ENCODE measurements at places on chromosomes 5 and 9.

DNA sequence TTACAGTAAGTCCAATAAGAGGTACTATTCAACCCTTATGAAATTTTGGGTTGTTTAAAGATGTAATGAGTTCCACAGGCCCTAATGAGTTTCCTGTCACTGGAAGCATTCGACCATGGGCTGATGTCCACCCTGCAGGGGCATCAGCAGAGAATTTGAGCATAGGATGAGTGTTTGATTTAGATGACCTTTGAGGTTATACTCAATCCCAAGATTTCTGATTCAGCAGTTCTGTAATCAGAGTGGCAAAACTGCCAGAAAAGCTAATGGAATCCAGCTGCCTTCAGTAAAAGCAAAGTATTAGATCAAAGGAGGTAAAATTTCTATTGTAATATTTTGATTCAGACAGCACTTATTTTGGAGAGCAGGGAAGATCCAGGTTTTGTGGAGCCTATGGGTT lies 68.3 kb downstream of the COX7C start:
- DNase-seq: no peak

GRCh38 chr5:126354012-126354857 lies 69.0 kb upstream of the GRAMD2B start:
- peak; percentile 8 for DNase-seq

GRCh38 chr5:154868702-154869101 lies 10.3 kb downstream of the CNOT8 start:
- no peak for DNase-seq

GRCh38 chr5:113050721-113051382 lies 74.3 kb downstream of the DCP2 start:
- DNase-seq: no peak

- DNase-seq: no peak
These were observed 26.2 kb upstream of the ACOT12 start for GRCh38 chr5:81420039-81420667.

DNA sequence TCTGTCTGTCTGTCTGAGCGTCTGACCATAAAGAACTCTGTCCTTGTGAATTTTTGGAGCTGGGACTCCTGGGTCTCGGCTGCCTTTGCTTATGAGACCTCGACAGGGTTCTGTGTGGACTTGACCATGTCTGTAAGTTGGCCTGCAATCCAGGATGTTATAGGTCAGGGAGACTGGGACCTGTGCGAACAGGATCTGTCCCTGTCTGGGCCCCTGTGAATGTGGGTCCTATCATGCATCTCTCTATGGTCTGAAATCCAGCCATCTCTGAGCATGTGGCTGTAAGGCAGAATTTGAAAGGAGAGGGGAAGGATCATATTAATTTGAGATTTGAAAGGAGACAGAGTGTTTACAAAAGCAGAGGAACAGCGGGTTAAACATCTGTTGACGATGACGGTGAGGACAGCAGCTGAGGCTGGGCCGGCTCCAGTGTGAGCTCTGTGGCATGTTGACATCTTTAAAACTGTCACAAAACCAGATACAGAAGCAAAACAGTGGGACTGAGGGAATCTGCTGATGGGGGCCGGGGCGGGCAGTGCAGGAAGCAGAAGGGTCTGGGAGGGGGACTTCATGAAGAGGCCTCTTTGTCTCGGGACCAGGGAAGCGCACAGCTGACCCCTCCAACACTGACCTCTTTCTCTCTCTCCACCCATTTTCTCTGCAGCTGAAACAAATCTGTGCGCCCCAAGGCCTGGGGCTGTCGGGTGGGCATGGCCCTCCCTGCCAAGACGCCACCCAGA lies 19.1 kb upstream of the MVB12B start:
- no peak for DNase-seq

GRCh38 chr9:126925876-126926275 lies 11.3 kb downstream of the RALGPS1 start:
- peak; percentile 5 for DNase-seq

DNA sequence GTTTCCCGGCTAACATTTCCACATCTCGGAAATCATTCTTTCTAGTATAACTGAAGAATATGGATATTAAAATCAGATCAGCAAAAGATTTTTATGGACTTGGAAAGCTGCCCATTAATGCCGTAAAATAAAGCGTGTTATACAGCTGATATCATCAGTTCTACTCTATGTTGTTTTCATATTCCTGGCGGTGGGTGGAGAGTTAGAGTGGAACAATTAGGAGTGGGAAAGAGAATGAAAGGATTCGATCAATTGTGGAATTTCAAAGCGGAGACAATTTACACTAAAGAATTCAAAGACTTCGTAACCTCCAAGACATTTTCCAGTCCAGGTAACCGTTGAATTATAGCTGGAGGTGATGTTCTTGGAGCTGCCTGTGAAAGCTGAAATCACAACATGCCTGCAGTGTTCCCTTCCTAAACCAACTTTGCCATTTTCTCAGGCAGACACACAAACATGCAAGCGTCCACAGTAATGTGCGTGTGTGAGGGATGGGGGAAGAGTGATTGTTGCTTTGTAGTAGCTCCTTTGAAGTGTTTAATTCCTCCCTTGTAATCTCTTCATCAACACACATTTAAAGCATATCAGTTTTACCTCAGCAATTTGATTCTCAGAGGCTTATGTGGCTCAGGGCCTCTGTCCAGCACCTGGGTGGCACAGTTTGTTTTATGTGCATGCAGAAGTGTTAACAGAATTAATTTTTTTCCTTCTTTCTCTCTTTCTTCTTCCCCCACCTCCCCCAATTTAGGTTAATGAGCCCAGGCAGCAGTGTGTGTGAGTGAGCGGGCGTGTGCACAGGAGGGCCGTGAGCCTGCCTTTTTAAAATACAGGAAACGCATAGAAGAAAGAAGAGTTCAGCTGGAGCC lies 544.1 kb downstream of the RAB3C start:
- peak; percentile 12 for DNase-seq

GRCh38 chr9:38318759-38319495 lies 73.6 kb upstream of the ALDH1B1 start:
- peak; percentile 60 for DNase-seq

GRCh38 chr9:1261879-1262766 lies 212.0 kb downstream of the DMRT2 start:
- no peak for DNase-seq

DNA sequence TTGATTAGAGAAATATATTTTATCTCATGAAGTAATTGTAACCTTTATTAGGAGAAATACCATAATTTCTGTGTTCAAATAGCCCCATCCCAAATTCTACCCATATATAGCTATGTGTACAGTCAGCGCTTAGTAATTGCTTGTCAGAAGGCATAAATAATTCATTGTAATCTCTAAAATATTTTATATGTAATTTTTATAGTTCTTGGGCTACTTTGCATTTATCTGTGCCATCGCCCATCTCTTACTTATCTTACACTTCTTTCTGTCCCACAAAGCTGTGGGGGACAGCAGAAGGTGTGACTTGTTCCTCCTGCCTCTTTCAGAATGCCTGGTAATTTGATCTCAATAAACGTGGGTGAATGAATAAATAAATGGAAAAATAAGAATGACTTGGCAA lies 5.5 kb downstream of the ADAMTSL1 start:
- DNase-seq: no peak

GRCh38 chr5:69374911-69375446 lies 5.4 kb downstream of the RAD17 start:
- no peak for DNase-seq

DNA sequence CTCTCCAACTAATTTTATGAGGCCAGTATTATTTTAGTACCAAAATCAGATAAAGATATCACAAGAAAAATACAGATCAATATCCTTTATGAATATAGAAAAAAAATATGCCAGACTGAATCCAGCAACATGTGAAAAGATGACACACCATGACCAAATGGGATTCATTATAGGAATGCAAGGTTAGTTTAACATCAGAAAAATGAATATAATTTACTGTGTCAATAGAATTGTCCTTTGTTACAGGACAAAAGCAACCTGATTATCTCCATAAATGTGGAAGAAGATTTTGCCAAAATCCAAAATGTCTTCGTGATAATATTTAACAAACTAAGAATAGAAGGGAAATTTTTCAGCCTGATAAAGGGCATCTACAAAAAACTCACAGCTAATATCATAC lies 66.4 kb upstream of the DAB2 start:
- no peak for DNase-seq

- no peak for DNase-seq
These were observed 133.4 kb downstream of the GRIA1 start for GRCh38 chr5:153623751-153624450.

- no peak for DNase-seq
These were observed 9.3 kb upstream of the EDIL3 start for GRCh38 chr5:84393969-84394368.

- no peak for DNase-seq
These were observed 11.9 kb downstream of the TNFAIP8 start for GRCh38 chr5:119367502-119368237.

GRCh38 chr5:5335700-5336264 lies 86.7 kb upstream of the ICE1 start:
- peak; percentile 8 for DNase-seq

DNA sequence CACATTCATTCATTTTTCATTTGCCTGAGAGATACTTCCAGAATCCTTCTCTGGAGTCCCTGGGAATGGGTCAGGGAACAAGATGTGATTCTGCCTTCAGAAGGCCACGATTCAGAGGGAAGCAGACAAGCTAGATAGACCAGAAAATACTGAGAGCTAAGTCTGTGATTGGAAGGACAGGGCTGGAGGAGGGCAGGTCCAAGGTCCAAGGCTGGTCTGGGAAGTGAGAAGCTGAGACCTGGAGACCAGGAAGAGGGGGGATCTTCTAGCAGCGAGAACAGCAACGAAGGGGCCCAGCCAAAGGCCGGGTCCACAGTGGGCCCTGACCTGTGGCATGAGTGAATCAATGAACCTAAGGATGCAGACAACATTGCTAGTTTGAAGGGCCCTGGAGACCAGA lies 4.1 kb upstream of the IER5L start:
- DNase-seq: no peak

GRCh38 chr5:139687656-139688055 lies 39.5 kb downstream of the CXXC5 start:
- DNase-seq: no peak

DNA sequence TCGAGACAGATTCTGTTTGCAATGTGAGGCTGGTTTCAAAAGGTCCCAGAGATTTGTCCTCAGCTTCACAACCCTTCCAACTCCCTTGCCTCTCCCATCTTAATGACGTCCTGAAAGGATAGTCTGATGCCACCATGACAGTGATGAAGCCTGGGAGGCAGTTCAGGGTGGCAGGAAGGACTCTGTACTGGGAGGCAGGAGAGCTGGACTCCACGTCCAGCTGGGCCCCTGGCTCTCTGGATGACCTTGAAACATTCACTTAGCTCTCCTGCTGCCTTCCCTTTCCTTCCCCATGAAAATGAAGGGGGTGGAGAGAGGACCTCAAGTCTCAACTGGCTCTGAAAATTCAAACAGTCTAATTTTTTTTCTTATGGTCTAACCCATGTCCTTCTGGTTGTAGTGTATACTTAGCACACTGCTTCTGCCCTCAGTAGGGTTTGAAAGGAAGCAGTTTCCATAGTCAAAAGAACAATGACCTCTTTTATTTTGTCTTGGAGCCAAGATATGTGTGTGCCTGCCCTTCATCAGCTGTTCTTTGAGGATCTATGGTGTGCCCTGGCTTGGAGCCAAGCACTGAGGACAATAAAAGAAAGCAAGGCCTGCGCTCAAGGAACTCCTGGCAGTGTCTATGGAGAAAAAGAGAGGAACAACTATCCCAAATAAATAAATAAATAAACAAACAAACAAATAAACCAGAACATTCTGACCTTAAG lies 188.3 kb downstream of the GRIA1 start:
- peak; percentile 22 for DNase-seq

GRCh38 chr5:111776913-111777781 lies 20.2 kb upstream of the NREP start:
- no peak for DNase-seq
